ENCODE measurements at places on chromosomes 1 and 21. TPM values are rescaled to one million over a fixed set of nuclear protein-coding genes. Genes with fewer than 3 reads are reported as not detected.

DNA sequence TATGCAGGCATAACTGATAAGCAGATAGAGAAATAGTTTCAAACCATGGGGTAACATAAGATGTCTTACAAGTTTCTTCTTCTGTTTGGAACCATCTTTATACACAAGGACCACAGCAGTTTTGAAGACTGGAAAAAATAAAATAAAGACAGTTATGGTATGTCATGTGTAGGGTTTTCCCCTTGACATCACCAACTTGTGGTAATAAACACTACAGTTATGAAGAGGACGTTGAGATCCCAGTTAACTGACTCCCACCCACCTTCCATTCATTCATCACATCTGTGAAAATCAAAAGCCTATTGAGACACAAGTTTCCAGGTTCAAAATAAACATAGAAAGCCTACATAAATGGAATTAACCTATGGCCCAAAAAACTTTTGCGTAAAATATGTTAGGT lies 92.5 kb upstream of the KRTAP19-8 start:
- DNase-seq: no peak
- H3K27ac ChIP-seq: no peak overlapping the region
- H3K4me3 ChIP-seq: no peak overlapping the region
- no peaks in the 10 kb centered on the region for H3K4me1 ChIP-seq
- no peaks in the 10 kb centered on the region for H3K27me3 ChIP-seq

- H3K4me1 ChIP-seq: peaks cover 23% of the 10 kb centered on the region
- peaks cover 4% of the 10 kb centered on the region for H3K27me3 ChIP-seq
- no peaks in the 10 kb centered on the region for H3K36me3 ChIP-seq
- no peak overlapping the region for H3K27ac ChIP-seq
- no peak overlapping the region for H3K4me3 ChIP-seq
- no peak for DNase-seq
Observed at GRCh38 chr1:65267271-65267670, 42.1 kb upstream of the DNAJC6 start.

DNA sequence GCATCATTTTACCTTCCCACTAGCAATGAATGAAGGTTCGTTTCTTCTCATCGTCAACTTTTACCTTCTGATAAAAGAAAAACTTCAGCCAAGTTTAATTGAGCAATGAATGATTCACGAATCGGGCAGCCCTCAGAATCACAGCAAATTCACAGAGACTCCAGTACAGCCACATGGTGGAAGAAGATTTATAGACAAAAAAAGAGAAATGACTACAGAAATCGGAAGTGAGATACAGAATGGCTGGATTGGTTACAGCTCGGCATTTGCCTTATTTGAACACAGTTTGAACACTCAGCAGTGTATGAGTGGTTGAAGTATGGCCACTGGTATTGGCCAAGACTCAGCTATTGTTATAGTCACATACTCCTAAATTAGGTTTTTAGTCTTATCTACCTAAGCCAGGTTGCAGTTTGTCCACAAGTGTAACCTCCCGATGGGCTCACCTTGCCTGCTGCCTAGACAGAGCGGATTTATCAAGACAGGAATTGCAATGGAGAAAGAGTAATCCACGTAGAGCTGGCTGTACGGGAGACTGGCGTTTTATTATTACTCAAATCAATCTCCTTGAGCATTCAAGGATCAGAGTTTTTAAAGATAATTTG lies 15.3 kb downstream of the AK4 start:
- H3K27me3 ChIP-seq: no peaks in the 10 kb centered on the region
- no peak overlapping the region for H3K27ac ChIP-seq
- DNase-seq: no peak
- no peaks in the 10 kb centered on the region for H3K36me3 ChIP-seq

DNA sequence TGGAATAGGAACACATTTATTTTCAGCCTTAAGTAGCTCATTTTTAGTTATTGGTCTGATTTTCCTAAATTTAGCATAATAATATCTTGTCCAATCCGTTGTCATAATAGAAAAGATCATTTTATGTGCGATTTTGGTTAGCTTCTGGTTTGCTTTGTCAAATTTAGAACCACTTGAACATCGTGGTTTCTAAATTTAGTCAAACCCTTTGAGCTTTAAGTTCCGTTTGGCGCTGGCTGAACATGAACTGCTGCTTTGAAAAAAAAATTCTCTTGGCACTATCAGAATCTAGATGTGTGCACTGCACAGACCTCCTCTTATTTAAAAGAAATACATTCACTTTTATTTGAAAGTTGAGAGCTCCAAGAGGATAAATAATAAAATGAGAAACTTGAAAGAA lies 370.6 kb downstream of the PTPRC start:
- no peaks in the 10 kb centered on the region for H3K27me3 ChIP-seq
- H3K27ac ChIP-seq: no peak overlapping the region
- no peaks in the 10 kb centered on the region for H3K36me3 ChIP-seq
- H3K4me1 ChIP-seq: peaks cover 12% of the 10 kb centered on the region
- DNase-seq: no peak
- no peak overlapping the region for H3K4me3 ChIP-seq

The SPATA45 gene
- not detected for total RNA-seq

- DNase-seq: no peak
- H3K27ac ChIP-seq: no peak overlapping the region
- no peaks in the 10 kb centered on the region for H3K36me3 ChIP-seq
Observed at GRCh38 chr1:51551081-51551480, 32.0 kb upstream of the EPS15 start.

The HES5 gene
- total RNA-seq: not detected

All from esophagus muscularis mucosa (tissue), 4 donors.